ENCODE measurements at places on chromosomes 1 and 21. TPM values are rescaled to one million over a fixed set of nuclear protein-coding genes. Genes with fewer than 3 reads are reported as not detected.

Gene RAB4A
- 39.2 TPM for total RNA-seq

Gene TRAF3IP3
- total RNA-seq: not detected

Gene AZIN2
- 1.6 TPM for total RNA-seq

Gene PTTG1IP
- 139 TPM for total RNA-seq

Gene C1orf141
- not detected for total RNA-seq

Gene HAPLN2
- total RNA-seq: 0.52 TPM

GRCh38 chr1:109892561-109893368 is 17.9 kb upstream of the CSF1 start:
- DNase-seq: no peak

DNA sequence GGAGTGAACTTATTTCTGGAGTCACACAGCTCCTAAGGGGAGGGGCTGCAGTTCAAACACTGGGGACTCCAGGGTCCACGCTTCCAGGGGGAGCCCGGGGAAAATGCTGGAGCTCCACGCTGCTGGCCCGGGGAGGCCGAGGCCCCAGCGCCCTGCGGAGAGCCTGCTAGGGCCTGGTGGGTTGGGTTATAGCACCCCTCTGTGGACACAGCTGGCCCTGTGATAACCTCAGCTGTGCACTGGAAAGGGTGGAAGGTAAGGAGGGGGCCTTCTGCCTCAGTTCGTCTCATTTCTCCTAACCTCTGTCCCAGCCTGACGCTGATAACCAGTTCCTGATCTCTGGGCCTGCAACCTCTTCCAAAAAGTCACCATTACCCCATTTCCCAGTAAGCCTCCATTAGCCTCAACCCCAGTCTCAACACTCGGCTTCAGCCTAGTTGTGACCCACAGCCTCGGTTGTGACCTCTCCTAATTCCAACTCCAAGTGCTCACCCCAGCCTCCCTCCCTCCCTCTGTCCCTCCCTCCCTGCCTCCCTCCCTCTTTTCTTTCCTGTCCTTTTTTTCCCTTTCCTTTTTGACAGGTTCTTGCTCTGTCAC is 7.1 kb downstream of the NBL1 start:
- peak; percentile 41 for DNase-seq

DNA sequence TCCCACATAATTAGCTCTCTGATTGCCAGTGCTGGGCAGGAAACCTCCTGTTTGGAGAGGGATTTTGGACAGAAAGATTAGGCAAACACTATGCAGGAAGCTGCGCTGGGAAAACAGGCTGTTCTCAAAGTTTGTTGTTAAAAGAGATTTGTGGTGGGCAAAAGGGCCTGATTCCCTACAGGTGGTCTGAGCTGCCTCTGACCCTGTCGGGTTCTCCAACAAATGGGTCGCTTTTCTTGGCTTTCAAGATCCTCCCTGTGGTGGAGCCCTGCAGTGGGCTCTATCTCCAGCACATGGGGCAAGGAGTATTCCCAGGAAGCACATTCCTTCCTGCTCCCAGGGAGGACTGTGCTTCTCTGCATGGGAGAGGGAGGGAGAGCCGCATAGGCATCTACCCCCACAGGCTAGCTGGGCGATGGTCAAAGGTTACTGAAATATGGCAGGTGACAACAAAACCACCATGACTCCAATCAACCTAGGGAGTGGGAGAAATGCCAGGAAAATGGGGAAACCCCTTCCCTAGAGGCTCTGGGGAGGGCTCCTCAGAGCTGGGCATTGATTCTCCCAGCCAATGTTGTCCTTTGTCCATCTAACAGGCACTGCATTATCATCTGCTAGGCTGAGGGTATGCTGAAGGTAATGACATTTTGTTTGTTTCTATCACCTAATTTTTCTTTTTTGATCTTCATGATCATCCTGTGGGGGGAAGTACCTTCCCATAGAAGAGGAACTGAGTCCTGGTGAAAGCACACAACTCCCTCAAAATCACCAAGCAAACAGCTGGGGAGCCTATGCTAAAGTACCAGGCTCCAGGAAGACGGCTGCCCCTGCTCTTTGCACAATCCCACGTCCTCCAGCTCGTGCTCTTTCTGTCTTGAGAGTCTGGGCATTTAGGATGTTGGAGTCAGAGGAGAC is 85.3 kb downstream of the PLXNA2 start:
- no peak for DNase-seq

GRCh38 chr1:7407980-7408770 is 362.9 kb upstream of the VAMP3 start:
- DNase-seq: no peak

- no peak for DNase-seq
Observed at GRCh38 chr1:118250232-118250631, 65.2 kb upstream of the SPAG17 start.

GRCh38 chr1:41293779-41294178 is 51.7 kb upstream of the SCMH1 start:
- no peak for DNase-seq

- no peak for DNase-seq
Observed at GRCh38 chr21:42228709-42229220, 9.8 kb downstream of the ABCG1 start.

DNA sequence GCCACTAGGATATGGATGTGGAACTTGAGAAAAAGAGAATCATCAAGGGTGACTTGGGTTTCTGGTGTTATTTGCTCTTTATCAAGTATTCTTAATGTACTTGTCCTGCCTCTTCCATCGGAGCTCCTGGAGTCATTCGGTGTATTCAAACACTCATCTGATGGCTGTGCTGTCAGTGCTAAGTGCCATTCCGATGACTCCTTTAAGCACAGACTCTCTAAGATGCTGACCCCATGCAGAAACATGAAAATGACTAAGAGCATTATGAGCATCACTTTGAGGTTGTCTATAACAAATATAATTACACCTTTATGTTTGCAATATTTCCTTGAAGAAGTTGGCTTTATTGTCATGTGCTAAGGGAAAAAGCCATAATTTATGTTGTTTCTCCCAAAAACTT is 11.3 kb upstream of the RPL5 start:
- no peak for DNase-seq

GRCh38 chr1:54367613-54368012 is 38.6 kb downstream of the SSBP3 start:
- DNase-seq: no peak

Data from NCI-H460 (cell line).